Breast epithelium (tissue), 4 donors: ENCODE measurements at places on chromosomes 12 and 14. TPM values are rescaled to one million over a fixed set of nuclear protein-coding genes. Genes with fewer than 3 reads are reported as not detected.

Gene DCAF4
- 19.8 TPM for total RNA-seq

Gene TMEM233
- not detected for total RNA-seq

Gene SYCP3
- total RNA-seq, result 0.16 TPM

Gene SLC25A47
- total RNA-seq, result not detected

Gene SIX4
- 16.7 TPM for total RNA-seq
